Vagina (tissue), 2 donors: ENCODE measurements at places on chromosomes 16 and 17.

DNA sequence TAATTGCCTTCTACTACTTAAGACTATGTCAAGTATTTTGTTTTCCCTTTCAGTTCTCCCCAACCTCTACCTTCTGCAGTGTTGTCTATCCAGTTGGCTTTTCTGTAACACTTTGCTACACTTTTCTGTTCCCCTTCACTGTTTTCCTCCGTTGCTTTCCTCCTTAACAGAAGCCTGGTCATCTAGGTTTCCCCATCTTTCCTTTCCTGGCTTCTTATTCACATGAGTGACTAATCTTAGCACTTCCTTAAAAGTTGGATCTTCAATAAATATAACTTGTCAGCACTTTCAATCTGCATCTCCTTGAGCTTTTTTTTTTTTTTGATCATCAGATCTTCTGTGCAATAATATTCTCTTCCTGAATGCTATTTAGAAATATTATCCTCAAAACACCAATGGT lies 2.8 kb upstream of the SLFN11 start:
- DNase-seq = no peak

DNA sequence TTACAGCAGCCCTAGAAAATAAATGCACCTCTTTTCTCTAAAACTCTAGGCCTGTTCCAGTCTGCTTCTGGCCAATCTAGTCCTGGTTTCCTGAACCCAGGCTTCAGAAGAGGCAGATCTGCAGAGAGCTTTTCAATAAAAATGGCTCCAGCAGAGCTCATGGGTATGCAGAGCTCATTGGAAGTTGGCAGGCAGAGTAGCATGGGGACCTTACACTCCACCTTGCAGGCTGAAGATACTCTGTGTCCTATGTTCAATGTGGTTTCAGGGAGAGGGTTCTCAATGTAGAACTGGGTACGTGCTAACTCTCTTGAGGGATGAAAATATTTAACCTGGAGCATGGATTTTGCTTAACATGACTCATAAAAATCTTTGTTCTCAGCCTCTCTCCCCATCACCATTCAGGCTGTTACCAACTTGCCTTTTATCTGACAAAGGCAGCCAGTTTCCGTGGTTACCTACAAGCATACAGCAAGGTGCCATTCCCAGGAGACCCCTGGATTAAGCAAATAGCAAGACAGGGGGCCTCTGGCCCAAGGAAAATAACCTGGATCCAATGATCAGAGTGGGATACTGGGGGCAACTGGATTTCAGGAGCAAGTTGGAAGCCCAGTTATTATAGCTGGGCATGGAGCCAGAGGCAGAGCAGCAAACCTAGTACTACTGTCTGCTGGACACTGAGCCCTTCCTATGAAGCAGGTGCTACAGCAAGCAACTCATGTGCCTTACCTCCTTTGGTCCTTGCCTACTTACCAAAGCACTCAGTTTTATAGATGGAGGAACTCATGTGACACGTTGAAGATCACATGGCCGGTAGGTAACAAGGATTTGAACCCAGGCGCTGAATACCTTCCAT lies 98.2 kb upstream of the DHX40 start:
- DNase-seq = no peak

DNA sequence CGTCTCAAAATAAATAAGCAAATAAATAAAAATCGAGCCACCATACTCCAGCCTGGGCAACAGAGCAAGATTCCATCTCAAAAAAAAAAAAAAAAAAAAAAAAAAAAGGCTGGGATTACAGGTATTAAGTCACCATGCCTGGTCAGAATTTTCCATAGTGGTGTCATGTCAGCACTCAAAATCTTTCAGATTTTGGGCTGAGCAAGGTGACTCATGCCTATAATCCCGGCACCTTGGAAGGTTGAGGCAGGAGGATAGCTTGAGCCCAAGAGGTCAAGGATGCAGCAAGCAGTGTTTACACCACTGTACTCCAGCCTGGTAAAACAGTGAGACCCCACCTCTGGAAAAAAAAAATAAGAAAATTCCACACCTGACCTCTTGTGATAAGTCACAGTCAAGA lies 52.2 kb downstream of the FBXL20 start:
- DNase-seq = no peak

GRCh38 chr17:71111460-71111859 lies 942.1 kb downstream of the KCNJ2 start:
- no peak for DNase-seq

DNA sequence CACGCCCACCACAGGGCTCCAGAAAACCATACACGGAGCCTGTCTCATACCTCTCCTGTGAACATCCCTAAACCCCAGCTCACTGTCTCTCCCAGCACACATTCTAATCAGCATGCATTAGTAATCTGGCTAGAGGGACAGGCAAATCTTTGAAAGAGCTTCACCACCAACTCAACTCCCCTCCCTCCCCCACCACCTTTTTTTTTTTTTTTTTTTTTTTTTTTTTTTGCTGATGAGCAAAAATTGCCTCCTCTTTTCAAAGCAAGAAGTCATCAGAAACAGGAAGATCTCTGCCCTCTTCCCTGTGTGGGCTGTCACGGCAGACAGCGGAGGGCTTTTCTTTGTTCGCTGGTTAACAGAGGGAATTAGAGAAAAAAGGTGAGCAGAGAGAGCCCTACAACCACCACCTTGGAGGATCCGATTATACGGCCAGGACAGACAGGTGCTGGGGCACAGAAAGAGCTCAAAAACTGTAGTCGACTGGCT lies 19.9 kb downstream of the GAS7 start:
- DNase-seq = no peak

- DNase-seq = no peak
These were observed 2.9 kb downstream of the CCL2 start for GRCh38 chr17:34257986-34258326.

DNA sequence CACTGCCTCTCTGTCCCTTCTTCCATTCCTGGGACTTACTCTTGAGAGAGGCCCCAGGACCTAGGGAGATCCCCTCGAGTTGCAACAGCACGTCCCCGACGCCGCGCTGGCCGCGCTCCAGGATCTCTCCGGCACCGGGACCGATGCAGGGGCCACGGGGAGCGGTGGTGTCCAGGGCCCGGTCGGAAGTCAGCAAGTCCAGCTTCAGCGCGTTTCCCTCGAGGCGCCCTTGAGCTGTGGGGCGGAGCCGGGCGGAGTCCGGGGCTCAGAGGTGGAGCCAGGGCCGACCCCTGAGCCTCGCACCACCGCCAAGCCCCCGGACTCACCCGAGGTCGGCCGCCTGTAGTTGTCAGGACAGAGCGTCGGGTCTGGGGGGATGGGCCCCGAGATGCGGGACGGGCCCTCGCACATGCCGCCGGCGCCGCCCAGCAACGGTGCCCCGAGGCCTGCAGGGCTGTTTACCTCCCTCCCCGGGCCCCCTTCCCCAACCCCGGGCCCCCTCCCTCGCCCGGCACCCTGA lies 458 bp downstream of the ENKD1 start:
- no peak for DNase-seq

DNA sequence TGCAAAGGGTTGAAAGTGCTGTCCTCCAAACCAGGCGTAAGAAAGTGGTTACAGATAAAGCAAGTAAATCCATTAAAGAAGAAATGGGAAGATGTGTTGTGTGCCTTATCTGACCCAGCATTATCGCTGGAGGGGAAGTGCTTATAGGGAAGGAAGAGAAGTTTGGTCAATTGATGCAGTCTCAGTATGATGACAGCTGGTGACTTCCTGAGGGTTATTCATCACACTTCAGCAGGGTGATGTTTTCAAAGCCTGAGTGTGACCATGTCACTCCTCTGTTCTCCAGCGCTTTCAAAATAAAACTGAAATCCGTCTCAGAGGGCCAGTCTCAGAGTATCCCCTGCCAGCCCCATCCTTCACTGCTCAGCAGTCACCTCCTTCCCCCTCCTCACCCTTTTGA lies 505.4 kb upstream of the RBFOX1 start:
- DNase-seq = no peak

DNA sequence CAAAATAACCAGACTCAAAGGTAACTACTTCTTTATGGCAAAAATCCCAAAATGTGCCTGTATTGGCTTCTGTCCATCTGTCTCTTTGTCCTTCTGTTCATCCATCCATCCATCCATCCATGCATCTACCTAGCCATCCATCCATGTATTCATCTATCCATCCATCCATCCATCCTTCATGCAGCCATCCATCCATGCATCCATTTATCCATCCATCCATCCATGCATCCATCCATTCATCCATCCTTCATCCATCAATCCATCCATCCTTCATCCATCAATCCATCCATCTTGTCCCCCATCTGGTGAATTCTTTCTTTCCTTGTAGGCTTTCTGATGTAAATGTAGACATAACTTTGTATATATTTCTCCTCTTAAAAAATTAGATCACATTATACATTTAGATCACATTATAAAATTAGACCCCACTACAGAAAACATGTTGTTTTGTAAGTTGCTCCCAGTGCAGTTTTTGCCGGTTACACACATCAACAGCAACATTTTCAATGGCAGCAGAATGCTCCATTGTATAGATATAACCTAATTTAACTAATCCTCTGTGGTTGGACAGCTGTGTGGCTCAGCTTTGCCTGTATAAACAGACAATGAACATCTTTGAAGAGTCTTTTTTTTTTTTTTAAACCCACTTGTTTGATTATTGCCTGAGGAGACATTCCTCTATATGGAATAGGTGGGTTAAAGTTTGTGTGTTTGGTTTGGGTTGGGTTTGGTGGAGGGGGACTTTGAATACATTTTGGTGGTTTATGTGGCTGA lies 72.0 kb downstream of the MSI2 start:
- no peak for DNase-seq

- DNase-seq = no peak
These were observed 109.4 kb downstream of the CDK5R1 start for GRCh38 chr17:32596206-32596605.

DNA sequence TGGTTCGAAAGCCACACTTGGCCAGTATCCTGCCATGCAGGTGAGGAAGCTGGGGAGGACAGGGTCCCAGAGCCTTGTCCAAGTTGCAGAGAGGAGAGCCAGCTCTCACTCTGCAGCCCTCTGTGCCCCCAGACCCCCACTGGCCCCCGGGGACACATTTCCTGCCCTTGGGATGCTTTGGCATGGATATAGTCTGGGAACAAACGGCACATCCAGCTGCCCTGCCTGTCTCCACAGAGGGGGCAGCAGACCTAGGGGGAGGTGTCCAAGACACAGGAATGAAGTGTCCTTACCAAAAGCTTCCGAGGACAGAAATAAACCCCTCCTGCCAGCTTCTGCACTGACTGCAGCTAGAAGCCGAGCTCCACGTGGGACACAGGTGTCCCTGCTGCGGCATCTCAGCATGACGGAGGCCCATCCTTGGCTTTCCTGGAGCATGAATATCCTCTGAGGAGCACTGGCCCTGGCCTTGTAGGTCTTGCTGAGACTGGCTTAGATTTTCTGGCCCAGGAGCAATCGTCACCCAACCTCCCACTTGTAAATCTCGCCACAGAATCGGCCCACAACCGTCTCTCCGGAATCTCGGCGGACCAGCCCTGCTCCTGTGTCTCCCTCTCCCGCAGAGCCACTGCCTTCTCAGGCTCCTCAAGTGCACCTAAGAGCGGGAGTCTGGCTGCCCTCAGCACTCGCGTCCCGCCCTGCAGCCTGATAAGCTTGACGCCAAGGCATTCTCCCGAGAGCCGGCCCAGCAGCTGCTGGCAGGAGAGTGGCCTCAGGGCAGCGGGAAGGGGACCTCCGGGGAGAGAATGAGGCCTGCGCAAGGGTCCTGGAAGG lies 1.1 kb upstream of the CAPN15 start:
- no peak for DNase-seq

DNA sequence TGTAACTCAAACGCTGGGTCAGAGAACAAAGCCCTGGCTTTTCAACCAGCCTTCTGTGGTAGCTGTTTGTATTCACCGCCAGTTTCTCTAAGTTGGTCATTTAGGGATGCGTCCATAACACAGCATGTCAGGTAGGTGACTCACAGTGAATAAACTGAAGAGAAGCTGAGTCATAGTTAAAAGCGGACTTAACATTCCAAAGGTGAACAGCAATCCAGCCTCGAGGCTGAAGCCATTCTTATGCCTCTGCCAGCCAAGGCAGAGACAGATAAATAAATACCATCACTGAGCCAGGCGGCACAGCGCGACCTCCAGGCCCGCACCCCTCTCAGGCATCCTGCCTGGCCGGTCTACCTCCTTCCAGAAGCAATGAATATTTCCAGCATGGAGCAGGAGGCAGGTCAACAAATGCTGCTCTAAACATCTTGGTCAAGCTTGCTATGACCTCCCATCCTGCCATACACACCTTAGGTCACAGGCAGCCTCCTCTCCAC lies 12.4 kb upstream of the CACNG4 start:
- DNase-seq = no peak

DNA sequence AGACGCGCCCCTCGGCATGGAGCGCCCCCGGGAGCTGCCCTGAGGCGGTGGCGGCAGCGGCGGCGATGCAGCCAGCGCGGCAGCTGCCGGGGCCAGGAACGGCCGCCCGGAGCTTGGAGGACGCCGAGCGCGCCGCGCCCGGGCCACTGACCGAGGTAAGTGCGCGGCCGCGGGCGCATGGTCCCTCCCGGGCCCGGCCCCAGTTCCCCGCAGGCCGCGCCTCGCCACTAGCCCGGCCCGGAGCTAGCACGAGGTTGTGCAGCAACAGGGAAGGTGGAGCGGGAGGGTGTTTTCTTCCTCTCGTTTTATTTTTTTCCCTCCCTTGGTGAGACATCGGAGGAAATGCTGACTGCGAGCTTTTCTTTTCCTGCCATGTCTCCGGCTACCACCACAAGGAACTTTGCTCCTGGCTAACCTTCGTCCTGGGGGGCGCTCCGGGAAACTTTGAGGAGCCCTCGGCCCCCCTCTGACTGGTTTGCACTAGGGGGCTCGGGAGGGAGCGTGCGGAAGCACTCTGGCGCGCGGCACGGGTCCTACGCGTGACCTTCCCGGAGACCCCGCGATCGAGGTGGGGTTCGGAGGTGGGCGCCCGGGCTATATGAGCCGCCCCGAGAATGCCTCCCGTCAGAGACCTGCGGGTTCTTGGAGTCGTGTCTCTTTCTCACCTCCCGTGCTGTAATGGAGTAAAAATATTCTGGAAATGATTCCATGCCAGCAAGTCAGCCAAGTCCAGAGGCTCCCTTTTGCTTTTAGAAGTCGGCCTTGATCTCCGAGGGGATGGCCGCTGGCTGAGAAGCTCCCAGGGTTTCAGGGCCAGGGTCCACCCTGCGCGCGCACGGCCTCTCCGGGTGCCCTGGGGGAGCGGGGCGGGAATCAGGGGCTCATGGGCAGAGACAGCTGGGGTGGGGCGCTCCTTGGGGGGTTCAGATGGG lies 868 bp downstream of the KCNJ12 start:
- DNase-seq = no peak

- DNase-seq = no peak
These were observed 181.9 kb downstream of the PMP22 start for GRCh38 chr17:15083225-15083624.
